ENCODE measurements at places on chromosomes 6 and 20.

- no peak for DNase-seq
These were observed 272.8 kb downstream of the MAFB start for GRCh38 chr20:40416274-40416673.

GRCh38 chr20:25623225-25623735 is 534 bp downstream of the NANP start:
- no peak for DNase-seq

GRCh38 chr20:32201296-32201976 is 6.1 kb downstream of the PLAGL2 start:
- DNase-seq, result no peak

DNA sequence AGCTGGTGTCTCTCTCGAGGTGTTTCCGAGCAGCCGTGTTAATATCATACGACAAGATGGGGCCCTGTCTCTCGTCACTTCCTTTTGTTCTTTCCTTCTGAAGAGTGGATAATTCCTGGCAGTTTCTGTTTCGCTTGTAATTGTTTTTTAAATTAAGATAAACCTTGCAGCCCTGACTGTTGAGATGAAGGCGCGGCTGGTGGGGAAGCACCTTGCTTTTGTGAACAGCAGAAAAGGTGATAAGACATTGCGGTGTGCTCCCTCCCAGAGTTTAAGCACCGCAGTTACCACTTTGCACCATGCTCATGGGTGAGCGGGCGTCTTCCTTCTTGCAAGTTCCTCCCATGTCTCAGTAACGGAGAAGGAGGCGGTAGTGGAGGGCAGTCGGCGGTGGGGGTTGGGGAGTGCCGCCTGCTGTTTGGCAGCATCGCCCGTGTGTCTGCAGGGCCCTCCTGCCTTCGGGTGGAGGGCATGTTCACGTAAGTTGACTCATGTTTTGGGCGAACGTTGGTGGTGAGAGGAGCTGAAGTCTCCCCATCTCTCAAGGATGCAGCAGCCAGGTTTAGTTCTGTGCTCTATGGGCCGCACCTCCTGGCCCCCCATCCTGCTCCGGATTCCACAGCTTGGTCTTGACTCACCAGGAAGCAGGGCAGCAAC is 345.9 kb downstream of the TAF4 start:
- DNase-seq, result no peak

DNA sequence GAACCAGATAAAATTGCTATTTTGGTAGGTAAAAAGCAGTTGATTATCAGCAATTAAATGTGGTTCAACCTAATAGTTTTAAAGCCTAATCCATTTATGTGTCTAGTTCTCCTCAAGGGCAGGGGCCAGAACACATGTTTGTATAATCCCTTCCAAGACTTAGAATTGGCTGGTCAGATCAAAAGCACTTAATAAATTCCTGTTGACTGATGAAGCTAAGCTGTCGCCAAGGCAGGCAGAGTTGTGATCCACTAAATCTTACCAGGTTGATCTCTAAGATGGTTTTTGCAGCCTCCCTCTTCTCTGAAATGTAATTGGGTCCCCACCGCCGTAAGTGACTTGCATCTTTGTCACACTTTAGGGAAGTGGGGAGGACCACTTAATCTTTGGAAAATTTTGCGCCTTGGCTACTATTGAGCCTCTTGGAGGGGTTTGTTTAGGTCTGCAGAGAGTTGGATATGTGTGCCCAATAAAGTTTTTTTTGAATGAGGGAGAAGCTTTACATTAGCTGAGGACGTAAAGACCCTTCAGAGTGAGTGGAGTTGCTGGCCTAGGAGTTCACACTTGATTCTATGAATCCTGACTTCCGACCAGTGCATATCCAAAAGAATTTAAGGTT is 65.9 kb downstream of the PHF20 start:
- DNase-seq, result no peak

- no peak for DNase-seq
These were observed 50.4 kb downstream of the ALDH5A1 start for GRCh38 chr6:24545183-24545582.

DNA sequence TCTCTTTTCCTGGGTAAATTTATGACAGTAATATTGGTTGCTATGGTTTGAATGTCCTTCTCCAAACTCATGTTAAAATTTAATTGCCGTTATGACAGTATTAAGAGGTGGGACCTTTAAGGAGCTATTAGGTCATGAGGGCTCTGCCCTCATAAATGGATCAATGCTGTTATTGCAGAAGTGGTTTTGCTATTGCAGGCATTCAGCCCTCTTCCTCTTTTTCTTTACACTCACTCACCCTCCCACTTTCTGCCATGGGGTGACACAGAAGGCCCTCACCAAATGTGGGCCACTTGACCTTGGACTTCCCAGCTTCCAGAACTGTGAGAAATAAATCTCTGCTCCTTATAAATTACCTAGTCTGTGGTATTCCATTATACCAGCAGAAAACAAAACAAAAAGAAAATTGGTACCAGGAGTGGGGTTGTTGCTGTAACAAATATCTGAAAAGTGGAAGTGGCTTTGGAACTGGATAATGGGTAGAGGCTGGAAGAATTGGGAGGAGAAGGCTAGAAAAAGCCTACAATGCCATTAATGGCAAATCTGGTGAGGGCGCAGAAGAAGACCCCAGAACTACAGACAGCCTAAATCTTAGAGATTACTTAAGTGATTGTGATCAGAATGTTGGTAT is 24.8 kb upstream of the IGF2R start:
- no peak for DNase-seq

- no peak for DNase-seq
These were observed 23.7 kb downstream of the TGM2 start for GRCh38 chr20:38141204-38141888.

DNA sequence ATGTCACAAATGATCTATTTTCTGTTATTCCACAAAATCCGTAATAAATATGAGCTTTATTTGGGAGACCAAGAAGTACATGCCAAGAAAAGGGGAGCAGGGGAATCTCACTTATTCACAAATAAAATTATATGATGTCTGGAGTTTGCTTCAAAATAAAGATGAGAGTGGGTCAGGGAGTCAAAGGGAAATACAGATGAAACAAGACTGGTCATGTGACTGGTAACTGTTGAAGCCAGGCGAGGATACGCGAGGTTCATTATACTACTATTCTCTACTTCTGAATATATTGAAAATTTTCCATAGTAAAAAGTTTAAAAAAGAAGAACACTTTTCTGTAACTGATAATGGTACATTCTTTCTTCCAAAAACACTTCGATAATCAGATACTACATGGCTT is 14.6 kb downstream of the EPB41L2 start:
- no peak for DNase-seq

GRCh38 chr6:82114748-82115147 is 132.8 kb downstream of the IBTK start:
- DNase-seq, result no peak

DNA sequence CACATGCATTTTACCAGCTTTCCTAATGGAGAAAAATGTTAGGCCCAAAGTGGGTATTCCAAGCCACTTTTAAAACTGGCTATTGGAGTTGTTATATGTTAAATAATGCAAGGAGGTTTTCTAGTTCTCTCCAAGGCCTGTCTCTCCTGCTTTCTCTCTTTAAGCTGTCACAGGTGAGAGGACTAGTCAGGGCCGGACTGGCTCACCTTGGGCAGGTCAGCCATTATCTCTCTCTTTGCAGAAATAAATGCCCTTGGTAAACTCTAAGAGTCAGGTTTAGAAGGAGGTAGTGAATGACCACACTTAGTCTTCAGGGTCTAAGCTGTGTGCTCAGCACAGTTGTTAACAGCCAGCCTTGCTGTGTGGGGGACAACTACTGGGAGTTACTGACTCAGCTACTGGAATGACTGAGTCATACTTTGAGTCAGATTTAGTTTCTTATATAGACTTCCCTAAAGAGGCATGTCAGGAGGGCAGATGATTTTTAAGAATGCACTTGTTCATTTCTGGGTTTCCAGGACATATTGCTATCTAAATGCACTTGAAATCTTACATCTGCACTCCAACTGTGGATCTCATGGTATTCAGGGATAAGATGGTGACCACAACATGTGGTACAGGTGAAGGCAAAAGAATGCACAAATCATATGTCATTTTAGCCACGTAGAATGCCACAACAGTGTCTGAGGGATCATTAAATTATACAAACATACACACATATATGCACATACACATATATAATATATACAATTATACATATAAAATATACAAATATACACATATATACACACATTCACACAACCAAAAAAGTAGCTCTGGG is 719.4 kb downstream of the EPM2A start:
- no peak for DNase-seq

GRCh38 chr6:139164001-139164400 is 29.1 kb downstream of the HECA start:
- no peak for DNase-seq

DNA sequence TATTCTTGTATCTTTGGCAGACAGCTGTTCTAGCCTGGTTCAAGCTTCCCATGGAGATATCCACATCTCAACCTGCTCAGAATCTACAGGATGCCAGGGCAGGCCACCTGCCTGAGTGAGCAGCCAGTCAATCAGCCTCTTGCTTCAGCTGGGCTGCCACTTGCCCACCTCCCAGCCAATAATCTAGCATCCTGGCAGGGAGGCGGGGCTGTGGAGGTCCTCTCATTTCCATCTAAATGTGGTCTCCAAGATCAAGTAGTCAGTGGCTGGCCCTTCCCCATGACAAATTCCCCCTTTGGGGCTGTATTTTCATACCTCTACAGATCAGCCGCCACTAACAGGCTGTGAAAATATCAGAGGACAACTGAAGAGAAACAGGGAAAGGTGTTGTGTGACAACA is 33.0 kb upstream of the SPDEF start:
- DNase-seq, result no peak

DNA sequence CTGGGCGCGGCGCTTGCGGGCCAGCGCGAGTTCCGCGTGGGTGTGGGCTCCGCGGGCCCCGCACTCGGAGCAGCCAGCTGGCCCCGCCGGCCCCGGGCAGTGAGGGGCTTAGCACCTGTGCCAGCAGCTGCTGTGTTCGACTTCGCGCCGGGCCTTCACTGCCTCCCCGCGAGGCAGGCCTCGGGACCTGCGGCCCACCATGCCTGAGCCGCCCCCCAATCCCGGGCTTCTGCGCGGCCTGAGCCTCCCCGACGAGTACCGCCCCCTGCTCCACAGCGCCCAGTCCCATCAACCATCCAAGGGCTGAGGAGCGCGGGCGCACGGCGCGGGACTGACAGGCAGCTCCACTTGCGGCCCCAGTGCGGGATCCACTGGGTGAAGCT is 36.2 kb downstream of the RIOK1 start:
- no peak for DNase-seq

GRCh38 chr20:46027245-46027853 is 1.7 kb upstream of the SLC12A5 start:
- no peak for DNase-seq

GRCh38 chr6:170255426-170256125 is 35.3 kb downstream of the DLL1 start:
- DNase-seq, result no peak

Data from DMS 273 treated with DMSO at 0.1 percent for 48 hours (cell line).